T-cell (primary cell): ENCODE measurements at places on chromosomes 16 and 17.

GRCh38 chr16:23842137-23842600, 6.4 kb downstream of the PRKCB start:
- no peak for DNase-seq

DNA sequence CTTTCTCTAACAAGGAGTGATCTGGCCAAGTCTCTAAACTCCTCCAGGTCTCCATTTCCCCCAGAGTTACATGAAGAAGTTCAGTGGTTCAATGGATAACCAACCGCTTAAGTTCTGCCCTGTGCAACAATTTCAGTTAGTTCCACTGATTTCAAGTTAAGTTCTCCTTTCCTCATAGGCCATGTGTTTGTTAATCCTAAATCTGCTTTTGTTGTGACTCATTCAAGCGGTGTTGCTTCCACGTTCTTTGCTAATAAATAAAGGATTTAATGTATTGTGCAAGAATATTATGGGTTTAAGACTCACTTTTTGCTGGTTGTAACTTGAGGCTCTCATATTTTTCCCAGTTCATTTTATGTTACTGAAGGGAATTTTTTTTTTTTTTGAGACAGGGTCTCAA, 36.3 kb downstream of the GNA13 start:
- no peak for DNase-seq

DNA sequence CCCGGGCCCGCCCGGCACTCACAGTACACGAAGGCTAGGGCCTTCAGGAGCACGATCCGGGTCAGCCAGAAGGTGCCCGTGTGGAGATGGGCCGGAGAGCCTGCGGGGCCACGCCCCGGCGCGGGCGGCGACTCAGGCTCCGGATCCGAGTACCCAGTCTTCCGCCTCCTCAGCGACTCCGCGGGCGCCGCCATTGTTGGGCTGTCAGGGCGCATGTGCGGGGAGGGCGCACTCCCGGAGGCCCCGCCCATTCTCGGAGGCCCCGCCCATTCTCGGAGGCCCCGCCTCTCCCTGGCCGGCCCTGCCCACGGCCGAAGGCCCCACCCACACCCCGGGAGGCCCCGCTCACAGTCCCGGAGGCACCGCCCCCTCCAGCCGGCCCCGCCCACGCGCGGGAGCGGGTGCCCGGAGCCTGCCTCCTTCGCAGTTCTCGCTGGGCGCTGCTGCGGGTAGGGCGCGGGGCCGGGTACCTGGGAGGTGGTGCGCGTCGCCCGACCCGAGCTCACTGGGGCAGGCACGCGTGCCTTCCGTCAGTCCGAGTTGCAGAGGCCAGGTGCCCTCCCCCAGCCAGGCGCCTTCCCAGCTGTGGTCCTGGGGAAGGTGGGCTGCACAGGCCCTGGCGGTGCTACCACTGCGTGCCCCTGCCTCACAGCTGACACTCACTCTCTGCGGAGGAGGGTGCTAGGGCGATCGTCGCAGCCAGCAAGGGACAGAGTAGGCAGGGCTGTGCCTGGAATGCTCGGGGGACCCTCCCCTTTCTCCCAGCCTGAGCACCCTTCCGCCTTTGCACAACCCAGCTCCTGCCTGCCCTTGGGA, at the start of gene LMF1:
Gene LMF1 (minus strand): TSS at position 219 of the 816 bp plus-strand sequence. CDS start 4 bp downstream, at position 215.
- DNase-seq, result peak; percentile 94

GRCh38 chr16:79272141-79272577, 328.4 kb downstream of the MAF start:
- DNase-seq, result peak; percentile 55

DNA sequence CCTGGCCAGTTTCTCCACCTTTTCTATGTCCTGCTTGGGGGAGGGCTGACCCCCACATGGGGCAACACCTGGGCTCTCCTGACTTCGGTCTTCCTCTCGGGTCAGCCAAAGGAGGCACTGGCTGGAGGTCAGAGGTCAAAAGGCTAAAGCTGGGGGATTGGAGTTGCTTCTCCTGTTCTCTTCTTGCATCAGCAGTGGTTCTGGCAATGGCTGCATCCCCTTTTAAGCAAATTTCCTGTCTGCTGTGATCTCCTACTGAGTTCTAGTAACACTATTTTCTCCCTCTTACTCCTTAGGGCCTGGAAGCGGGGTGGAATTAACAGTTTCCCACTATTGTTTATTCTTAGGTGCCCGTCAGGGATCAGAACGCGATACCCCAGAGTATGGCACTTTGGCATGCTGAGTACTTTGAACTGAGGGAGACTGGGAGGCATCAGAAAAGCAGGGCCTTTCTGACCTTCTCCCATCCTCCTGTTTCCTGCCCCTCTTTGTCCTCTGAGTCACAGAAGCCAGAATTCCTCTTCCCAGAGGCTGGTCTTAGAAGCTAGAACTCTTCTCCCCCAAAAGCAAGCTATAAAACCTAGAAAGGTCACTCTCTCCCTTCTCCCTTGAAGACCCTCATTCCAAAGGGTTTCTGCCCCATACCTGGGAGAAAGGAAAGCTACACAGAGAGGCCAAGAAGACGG, 268.2 kb downstream of the STX8 start:
- no peak for DNase-seq
